ENCODE measurements at places on chromosomes 5 and 9.

GRCh38 chr5:127094161-127094814 is 21.0 kb upstream of the C5orf63 start:
- DNase-seq: no peak

GRCh38 chr5:71862087-71862486 is 143.0 kb downstream of the CARTPT start:
- DNase-seq: no peak

DNA sequence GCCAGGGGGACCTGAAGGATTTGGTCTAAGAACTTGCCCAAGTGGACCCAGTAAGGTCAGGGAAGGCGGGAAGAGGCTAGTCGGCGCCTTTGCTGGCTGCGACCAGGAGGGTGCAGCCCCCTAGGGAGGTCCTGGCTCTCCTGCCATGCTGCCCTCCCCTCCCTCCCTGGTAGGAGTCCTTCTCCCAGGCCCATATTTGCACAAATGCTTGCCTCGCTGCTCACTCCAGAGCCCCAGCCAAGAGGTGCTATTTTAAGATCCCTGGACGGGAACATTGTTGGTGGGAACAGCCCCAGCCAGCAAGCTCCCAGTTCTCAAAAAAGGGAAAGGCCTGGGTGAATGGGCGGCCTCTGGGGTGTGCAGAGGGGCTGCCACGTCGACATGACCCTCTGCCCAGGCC is 4.3 kb upstream of the IL17B start:
- no peak for DNase-seq

DNA sequence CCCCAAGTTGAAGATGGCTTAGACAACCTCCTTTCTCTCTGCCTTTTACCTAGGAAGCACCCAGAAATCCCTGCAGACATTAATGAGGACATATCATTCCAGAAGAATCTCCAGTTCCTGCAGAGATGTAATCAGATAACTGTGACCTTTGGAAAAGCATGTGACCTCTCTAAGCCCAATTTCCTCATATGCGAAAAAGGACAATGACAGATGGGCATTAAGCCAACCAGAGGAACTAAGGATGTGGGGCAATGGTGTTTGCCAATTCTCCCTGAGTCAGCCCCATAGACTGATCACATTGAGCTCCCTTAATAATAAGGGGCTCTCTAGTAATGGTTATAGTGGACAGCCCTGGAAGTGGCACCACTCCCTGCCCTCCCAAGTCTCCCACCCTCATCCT is 10.1 kb upstream of the FOXI1 start:
- no peak for DNase-seq

- no peak for DNase-seq
These were observed 47.1 kb upstream of the NEK6 start for GRCh38 chr9:124210697-124211096.

- DNase-seq: no peak
These were observed 19.2 kb downstream of the CAPSL start for GRCh38 chr5:35919191-35919590.

- no peak for DNase-seq
These were observed 57.2 kb upstream of the GHR start for GRCh38 chr5:42366051-42366450.

DNA sequence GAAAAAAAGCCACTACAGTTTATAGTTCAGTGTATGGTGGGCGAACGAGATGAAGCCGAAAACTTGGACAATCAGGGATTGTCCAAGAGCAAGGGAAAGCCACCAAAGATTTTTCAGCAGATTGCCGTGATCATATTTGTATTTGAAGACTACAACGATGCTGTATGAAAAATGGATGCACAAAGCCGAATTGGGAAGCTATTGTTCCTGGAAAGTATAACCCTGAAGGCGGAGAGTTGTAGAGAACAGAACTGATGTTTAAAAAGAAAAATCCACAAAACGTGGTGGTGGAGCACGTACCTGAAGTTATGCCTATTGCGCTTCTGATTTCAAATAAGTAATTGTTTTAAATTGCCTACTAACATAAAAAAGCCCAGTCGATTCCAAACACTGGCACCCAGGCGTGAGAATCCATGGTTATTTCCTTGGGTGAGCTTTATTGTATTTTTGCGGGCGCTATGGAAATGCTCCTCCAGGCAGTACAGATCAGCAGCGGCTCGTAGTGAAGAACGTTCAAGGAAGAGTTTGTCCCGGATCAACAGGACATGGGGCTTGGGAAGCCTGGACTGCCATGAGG is 772 bp upstream of the TARS1 start:
- DNase-seq: no peak

DNA sequence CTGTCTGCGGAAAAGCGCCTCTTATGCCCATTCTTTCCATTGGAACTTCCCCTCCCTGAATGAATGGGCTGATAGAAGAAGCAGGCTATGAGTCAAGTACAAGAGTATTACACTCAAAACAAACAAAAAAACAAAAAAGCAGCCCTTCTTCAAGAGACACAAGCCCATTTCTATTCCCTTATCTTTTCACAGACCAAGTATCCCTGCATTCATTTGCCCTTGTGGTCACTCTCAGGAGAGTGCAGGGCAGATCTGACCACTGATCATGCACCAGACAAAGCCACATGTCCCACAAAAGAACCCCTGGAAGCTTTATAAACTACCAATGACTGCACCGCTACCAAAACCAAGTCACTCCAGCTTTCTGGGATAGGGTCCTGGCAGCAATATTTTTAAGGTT is 262.5 kb upstream of the TAS2R1 start:
- DNase-seq: no peak

DNA sequence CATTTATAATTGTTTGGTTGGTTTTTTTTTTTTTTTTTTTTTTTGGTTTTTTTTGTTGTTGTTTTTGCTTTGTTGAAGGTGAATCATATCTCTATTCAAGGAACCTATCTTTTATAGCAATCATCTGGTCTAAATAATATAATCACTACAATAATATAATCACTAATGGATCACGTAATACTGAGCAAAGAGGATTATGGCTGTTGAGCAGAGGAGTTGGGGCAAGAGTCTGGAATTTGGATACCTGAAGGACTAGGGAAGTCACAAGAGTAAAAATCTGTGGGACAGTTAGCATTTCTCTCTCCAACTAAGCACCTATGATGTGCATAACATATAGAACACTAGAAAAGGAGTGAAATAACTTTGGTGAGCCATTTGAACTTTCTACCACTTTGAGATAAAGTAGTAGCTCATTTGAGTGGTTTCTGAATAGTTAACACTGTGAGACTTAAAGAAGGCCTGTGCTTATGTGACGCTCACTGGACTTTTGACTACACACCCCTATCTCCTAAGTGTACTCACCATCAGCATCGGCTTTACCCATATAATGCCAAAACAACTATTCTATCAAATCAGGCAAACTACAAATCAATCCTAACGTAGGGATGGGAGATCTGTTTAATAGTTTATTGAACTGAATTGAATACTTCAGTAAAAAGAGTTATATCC is 564.9 kb upstream of the TUSC1 start:
- no peak for DNase-seq

All from HuH-7 (cell line).